ENCODE measurements at places on chromosomes 12 and 14.
A peak's percentile ranks its signal among the peaks of the same experiment; 100 is the strongest.

DNA sequence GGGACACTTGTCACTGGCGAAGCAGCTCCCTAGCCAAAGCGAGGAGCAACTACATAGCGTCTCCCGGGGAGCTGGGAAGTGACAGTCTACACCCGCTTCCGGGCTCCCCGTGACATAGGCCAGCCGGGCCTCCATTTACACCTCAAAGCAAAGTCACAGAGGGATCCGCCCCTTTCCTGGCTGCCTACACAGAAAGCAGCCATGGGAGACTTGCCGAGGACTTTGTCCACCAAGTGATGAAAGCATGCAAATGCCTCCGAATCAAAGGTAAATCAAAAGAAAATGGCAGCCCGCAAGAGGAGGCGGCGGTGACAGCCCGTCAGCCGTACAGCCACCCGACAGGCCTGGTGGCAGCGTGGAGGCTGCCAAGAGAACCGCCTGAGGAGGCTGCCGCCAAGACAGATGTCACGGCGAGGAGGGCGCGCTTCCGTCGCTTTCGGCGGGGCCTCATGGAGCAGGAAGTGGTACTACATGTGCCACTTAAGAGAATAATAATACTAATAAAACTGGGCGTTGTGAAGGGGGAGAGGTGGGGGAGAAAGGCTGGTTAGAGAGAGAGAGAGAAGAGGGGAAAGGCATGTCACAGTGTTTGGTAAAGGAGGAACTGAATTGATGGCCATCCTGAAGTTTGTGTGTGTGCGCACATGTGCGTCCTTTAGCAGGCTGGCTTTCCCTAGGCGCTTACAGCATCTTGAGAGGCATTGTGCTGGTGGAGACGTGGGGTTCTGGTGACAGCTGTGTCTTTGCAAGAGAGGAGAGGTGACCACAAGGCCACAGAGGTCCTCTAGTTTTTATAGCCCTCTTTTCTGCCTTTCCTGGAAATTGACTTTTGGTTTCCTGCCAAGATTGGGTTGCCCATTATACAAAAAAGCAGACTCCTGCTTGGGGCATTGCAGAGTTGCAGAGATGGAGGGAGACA, 661.7 kb downstream of the VRK1 start:
- peak; percentile 81 for DNase-seq

DNA sequence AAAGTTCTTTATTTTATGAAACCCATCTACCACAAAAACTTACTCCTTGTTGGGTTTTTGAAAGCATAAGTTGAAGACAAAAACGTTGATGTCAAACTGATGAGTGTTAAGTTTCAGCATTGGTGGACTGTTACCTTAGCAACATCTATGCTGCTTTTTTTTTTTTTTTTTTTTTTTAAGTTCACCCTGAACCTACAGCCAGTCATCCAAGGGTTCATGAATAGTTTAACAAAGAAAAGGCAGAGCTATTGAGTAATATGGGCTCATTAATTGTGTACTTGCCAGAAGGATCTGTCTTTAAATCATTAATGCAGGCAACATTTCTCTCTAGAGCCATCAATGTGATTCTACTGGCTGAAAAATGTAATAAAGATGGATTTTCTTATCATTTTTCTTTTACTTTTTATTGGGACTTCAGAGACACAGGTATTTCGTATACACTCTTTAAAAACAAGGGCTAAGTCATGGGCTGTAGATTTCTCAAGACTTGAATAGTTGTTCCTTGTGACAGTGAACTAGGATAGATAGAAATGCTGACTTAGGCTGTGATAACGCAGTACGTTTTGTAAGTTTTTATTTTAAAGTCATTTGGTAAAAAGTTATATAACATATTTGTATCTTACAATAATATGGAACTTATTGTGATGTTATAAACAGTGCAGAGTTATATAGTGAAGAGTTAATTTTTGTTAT, at the start of gene PTPRQ:
TSS of gene PTPRQ (plus strand) at position 262 of the 693 bp plus-strand sequence. CDS start at position 373, 111 bp downstream.
- DNase-seq: no peak

GRCh38 chr12:12392413-12392812, 35.5 kb downstream of the BORCS5 start:
- DNase-seq: no peak

- DNase-seq: no peak
Measured at GRCh38 chr12:93740751-93741150, 63.6 kb downstream of the CRADD start.

DNA sequence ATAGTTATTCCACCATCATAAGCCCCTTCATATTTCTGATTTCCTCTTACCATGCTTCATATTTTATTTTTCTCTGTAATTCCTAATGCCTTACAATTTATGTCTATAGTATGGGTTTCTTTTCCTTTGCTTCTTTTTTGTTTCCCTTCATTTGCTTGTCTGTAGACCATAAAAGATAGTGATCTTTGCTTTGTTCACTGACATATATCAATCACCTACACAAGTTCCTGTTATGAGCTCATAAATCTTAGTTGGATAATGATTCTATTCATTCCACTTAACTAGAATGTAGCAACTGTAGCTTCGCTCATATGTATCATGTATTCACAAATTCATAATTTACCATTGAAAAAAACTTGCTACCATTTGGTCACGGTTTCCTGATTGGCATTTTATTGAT, 388.8 kb upstream of the ATXN7L3B start:
- no peak for DNase-seq

DNA sequence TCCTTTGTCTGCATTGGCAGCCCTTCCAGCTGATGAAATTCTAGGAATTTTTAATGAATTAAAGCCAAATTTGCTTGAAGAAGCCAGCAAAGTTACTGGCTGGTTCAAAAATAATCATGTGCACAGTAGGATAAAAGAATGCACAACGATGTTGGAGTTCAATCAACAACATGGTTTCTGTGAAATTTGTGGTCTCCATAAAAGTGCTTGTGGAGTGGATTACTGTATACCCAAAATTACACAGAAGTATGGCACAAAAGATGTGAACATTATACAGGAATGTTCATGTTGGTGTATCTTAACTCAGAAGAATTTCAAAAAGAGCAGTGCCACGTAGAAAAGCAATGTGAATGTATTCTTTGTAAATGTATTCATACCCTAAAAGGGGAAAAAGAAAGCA, 105.0 kb upstream of the METAP2 start:
- DNase-seq: no peak

- DNase-seq: no peak
Measured at GRCh38 chr12:65039301-65039700, 81.8 kb downstream of the WIF1 start.

GRCh38 chr12:109115758-109116610, at the start of gene ACACB:
Gene ACACB (plus strand): TSS chr12:109116587. CDS start chr12:109139406, 22,819 bp downstream.
- DNase-seq: no peak

DNA sequence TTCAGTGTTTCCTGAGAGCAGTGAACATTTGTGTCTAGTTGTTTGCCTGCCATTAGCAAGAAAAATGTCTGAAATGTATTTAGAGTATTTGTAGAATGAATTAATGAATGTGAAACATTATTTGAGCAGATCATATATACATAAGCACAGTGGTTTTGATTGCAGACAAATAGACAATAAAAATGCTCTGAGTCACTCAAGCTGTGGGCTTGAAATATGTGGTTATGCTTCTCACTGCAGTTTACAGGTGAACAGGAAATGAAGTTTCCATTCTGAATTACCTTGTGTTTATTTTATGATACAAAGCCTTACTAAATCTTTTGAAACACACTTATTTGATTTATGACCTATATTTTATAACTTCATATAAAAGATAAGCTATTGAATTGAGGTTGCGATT, 827.7 kb downstream of the TMTC2 start:
- DNase-seq: no peak

DNA sequence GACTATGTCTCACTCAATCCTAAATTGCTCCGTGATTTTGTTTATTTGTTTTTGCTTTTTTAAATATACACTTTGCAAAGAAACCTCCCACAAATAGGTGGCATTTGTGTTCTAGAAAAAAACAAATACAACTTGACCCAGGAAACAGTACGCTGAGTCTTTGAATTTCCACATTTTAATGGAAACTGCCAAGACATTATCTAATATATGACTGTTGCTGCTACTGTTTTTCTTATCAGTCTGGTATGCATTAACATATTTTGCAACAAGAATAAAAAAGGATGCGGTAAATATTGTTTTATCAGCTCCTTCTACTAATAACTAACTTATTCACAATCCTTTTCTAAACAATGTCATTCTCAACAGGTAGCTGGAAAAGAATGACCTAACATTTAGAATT, 187.4 kb downstream of the LRIG3 start:
- no peak for DNase-seq

DNA sequence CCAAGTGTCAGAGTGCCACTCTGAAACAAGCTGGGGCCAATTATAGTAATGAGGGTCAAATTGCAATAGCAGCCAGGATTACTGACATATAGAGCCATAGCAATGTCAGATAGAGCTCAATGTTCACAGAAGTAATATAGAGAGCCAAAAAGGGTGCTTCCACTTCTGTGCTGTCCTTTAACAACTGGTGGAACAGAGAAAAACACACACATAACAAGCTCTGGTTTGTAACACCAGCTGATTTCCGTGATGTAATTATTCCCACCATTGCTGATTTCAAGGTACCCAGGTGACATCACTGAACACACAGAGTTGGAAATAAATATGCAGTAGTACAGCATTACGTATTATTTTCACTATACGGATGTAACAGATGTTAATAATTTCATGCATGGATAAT, 3.0 kb upstream of the CLEC2B start:
- no peak for DNase-seq

DNA sequence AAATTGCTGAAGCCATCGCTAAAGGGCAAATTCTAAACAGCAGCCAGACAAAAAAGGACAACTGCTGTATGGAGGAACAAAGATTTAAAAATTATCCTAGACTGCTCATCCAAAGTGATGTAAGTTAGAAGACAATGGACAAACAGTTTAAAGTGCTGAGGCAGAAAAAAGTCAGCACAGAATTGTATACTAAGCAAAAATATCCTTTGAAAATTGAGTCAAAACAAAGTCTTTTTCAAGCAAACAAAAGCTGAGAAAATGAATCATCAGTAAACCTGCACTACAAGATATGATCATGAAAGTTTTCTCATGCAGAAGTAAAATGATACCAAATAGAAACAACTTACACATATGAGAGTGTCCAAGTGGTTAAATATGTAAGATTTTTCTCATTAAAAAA, 43.6 kb downstream of the EML5 start:
- DNase-seq: no peak

GRCh38 chr14:50339178-50339804, 27.2 kb downstream of the DMAC2L start:
- no peak for DNase-seq

GRCh38 chr14:85487215-85487614, 42.7 kb upstream of the FLRT2 start:
- no peak for DNase-seq

DNA sequence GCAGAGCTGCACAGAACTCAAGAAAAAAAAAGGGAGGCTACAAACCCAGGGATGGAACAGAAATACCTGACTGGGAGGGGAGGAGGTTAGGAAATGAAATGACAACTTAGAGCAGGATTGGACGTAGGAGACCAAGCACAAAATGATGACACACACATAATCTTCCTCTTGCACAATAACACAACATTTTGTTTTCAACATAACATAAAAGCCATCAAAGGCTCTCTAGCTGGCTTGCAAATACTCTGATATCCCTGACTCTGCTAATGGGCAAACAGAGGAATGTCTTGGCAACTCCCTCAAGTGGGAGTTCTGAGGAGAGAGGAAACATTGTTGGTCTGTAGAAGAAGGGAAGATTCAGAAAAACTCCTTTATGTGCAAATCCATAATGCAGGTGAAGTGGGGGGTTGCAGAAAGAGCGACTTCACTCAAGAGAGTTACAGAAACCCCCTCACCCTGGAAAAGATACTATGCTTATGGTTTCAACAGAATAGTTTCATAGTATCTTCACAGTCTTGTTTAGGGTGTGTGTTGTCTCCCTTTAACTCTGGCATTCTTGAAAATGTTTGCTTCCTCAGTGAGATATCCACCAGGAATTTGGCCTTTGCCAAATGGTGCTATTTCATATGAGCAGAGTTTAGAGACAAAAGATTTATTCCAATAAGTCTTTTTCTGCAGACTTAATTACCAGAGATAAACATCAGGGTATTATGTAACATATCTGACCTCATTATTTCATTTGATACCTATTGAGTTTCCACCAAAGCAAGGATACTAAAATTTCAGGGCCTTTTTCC, 43.8 kb upstream of the LTBP2 start:
- no peak for DNase-seq

- DNase-seq: no peak
Measured at GRCh38 chr14:87944987-87945604, 47.9 kb downstream of the GALC start.

DNA sequence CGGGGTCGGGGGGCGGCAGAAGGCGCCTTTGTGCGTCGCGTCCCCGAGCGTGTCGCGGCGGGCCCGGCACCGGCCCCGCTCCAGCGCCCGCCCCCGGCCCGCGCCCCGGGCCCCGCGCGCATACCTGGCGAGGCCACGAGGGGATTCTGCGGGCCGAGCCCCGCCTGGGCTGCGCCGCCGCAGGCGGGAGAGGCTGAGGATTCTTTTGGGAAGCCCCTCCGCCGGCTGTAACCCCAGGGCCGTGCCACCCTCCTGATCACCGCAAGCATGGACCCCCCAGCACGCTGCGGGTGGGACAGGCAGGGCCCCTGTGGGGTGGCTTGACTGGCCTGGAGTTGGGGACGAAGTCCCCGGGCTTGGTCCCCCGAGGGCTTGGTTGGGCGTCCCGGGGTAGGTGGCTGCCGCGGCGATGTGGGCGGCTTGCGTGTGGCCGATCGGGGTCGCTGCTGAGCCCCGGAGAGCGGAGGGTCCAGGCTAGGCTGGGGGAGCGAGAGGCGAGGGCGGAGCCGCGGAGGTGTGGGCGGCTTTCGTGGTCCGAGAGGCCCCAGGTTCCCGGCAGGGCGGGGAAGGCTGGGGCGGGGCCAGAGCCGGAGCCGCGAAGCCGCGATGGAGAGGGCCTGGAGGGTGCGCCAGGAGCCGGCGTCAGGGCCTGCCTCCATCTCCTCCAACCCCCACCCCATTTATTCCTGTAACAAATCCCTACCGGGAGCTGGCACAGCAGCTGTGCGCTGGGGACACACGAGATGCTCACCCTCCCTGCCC, 28.4 kb upstream of the GPR132 start:
- peak; percentile 52 for DNase-seq

GRCh38 chr12:57027805-57028153, 11.4 kb upstream of the TAC3 start:
- DNase-seq: no peak

DNA sequence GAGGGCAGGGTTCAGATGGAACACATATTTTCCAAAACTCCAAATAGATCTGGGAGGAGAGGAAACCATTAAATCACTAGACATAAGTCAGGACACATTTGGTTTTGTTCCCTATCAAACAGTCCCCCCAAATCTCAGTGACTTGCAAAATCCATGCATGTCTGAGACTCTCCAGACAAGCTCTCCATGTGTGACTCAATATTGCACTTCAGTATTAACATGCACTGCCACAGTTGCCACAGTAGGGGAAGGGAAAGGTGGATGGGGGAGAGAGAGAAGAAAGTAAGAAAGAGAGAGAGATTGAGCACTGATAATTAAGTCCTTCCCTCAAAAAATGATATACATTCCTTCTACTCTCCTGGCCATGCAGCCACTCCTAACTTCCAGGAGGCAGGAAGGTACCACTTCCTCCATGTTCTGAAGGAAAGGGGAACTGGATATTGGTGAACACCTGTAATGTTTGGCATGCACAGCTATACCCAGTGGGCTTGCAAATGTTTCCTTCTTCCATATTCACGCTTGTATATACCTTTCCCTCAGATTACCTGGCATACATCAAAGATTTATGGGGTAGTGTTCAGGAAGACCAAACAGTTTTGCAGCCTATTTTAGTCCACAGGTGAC, 310.0 kb downstream of the ZFP36L1 start:
- no peak for DNase-seq

- no peak for DNase-seq
Measured at GRCh38 chr12:126768517-126768916, 1498.5 kb upstream of the TMEM132C start.

Measured in stimulated activated naive CD4-positive, alpha-beta T cell (primary cell).